ENCODE measurements at places on chromosomes 3 and 15.

DNA sequence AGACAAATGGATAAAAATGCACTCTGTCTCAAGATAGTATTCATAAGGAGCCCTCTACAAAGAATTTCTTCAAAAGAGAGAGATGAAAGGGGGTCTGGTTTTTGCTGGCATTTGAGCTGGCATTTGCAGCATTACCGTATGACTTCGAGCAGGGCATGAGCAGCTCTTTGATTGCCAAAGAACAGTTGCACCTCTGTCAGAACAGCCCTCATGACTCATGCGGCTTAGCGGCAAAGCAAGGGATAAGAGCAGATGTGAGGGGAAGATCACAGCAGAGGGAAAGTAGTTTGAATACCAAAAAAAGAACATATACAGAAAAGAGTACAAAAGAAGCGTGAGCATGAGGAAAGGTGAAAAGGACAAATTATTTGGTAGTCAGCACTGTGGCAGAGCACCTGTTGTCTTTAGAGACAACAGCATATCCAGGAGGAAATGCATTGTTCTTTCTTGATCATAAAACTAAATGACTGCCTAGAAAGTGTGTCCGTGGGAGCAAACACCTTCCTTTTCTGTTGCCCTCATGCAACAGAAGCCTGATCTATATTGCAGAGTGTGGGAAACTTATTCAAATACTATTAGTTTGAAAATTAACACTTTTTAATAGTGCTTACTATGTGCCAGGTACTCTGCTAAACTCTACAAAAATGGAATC lies 80.5 kb upstream of the SLC24A5 start:
- no peak for DNase-seq

DNA sequence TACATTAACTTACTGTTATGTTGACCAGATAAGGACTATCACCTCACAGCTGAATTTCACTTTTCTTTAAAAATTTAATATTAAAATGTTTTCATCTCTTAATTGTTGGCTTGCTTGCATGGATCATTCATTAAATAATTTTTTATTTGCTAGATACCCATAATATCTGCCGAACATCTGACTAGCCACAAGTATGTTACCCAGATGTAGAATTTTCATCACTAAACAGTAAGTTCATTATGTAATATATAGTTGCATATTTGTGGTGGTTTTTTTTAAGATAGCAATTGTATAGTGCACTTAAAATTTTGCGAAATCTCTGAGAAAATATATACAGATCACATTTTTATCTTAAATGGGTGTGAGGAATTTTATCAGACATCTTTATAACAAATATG lies 190.4 kb downstream of the MBNL1 start:
- DNase-seq = no peak

DNA sequence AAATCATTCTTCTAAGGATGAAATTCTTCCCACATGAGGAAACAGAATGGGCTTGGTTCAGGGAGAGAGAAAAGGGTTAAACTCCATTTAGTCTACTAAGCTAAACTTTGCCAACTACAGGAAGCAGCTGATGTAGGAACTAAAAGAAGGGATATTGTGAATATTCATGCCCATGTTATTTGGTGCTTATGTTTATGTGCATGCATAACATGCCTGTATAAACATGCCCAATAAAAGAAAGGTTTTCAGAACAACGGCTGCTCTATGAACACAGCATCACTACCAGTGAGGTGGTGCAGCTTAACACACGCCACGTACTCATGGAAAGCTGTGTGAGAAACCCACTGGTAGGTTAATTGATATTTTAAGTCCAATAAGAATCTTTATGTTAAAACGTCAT lies 59.4 kb upstream of the VGLL4 start:
- no peak for DNase-seq

DNA sequence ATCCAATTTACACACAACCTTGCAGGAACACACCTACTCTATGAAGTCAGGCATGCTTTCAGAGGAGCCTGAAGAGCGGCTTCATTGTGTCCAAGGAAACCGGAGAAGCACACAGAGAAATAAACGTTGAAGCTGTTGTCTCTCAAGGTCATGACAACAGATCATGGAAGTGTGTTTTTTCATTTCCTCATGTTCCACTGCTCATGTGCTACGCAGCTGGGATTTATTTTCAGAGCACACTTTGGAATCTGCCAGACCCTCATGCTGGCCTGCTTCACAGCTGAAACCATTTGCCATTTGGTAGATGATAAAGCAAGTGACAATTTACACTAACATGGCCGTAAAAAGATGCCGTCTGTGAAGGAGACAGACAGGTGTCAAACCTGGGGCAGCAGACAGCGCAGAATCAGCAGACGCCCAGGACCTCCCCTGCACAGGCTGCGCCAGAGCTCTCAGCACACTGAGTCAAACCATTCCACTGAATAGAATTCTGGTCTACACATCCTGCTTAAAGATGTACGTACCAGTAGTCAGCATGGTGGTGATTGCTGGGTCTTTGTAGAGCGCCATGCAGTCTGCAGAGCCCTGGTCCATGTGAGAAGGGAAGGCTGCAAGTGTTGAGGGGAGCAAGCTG lies 99.3 kb downstream of the ARNT2 start:
- DNase-seq = no peak

DNA sequence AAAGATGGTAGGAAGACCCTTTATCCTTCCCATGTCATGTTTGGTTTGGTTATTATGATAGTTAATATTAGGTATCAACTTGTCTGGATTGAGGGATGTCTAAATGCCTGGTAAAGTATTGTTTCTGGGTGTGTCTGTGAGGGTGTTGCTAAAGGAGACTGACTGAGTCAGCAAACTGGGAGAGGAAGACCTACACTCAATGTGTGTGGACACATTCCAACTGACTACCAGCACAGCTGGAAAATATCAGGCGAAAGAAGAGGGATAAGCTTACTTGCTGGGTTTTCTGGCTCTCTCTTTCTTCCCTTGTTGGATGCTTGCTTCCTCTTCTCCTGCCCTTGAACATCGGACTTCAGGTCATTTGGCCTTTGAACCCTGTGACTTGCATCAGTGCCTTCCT lies 1227.6 kb upstream of the EPHA6 start:
- no peak for DNase-seq

DNA sequence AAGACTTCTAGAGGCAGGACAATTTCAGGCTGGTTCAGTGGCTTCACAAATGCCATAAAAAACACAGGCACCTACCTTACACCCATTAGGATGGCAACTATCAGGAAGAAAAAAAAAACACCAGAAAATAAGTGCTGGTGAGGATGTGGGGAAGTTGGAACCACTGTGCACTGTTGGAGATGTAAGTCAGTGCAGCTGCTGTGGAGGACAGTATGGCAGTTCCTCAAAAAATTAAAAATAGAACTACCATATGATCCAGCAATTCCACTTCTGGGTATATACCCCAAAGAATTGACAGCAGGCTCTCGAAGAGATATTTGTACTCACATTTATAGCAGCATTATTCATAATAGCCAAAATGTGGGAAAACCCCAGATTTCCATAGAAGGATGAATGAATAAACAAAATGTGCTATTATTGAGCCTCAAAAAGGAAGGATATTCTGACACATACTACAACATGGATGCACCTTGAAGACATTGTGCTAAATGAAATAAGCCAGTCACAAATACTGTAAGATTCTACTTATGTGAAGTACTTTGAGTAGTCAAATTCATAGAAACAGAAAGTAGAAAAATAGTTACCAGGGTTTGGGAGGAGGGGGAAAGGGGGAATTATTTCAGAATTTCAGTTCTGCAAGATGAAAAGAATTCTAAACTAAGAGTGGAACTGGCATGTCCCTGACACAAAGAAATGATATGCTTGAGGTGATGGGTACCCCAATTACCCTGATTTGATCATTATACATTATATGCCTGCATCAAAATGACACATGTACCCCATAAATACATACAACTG lies 40.9 kb downstream of the NR1D2 start:
- DNase-seq = no peak

- DNase-seq = no peak
Observed at GRCh38 chr3:101695779-101696372, 9.4 kb upstream of the RPL24 start.

- no peak for DNase-seq
Observed at GRCh38 chr3:119639494-119640350, 20.7 kb downstream of the POPDC2 start.

DNA sequence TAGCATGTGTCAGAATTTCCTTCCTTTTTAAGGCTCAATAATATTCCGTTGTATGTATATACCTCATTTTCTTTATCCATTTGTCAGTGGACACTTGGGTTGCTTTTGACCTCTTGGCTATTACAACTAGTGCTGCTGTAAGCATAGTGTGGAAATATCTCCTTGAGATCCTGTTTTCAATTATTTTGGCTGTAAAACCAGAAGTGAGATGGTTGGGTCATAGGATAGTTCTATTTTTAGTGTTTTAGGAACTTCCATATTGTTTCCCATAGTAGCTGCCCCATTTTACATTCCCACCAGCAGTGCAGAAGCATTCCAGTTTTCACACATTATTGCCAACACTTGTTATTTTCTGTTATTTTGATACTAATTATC lies 70.4 kb upstream of the C15orf39 start:
- DNase-seq = no peak

- DNase-seq = no peak
Observed at GRCh38 chr15:74429781-74430400, 3.9 kb downstream of the SEMA7A start.

DNA sequence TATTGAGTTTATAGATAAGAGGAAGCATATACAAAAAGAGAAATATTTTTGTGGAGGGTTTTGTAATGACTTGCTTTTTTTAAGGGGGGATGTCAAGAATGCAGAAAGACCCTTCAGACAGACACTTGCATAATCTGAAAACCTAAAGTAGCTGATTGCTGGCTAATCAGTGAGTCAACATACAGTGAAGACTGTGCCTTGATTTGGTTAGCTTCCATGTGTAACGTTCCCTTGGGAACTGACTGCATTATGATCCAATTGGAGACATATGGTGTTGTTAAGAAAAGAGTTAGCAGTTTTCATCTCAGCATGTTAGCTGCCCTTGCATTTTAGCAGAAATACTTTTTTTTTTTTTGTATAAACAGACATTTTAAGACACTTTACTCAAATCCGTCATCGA lies 483.2 kb downstream of the RBMS3 start:
- DNase-seq = no peak

DNA sequence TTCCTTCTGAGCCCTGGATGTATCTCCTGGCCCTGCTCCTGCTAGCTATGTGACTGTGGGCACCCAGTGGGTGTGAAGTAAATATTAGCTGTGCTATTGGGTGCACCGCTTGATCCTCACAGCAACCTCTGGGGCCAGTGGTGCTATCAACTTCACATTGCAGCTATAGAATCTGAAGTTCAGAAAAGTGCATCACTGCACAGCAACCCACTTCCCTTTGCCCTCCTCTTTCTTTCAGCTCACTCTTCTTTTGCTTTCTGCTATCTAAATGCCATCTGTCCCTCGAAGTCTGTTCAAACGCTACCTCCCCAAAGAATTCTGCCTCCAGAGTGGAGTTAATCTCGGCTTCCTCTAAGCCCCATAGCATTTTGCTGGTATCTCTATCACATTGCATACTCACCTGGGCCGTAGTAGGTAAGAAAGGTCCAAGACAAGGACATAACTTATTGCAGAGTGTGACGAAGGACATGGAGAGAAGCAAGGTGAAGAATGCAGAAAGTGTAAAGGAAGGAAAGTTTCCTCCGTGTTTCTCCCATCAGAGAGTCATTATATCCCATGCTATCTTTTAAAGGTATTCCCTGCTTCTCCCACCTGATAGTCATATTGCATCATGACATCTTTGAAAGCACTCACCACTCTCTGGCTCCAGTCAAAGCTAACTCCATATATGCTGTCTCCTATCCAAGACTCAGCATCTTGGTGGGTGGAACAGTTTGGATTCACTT lies 57.1 kb upstream of the BCL6 start:
- DNase-seq = no peak

DNA sequence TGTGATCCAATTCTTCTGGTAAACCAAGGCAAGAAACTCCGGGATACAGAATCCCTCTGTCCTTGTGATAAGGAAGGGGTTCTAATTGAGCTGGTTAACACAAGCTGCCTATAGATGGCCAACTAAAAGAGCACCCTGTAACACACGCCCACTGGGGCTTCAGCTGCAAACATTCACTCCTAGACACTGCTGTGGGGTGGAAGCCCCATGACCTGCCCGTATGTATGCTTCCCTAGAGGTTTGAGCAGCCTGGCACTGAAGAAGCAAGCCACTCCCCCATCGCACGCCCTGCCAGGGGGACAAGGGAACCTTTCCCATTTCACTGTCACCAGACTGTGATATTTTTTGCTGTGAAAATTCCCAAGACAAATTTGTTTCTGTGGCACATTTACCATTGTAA lies 516.9 kb upstream of the GOLIM4 start:
- no peak for DNase-seq

DNA sequence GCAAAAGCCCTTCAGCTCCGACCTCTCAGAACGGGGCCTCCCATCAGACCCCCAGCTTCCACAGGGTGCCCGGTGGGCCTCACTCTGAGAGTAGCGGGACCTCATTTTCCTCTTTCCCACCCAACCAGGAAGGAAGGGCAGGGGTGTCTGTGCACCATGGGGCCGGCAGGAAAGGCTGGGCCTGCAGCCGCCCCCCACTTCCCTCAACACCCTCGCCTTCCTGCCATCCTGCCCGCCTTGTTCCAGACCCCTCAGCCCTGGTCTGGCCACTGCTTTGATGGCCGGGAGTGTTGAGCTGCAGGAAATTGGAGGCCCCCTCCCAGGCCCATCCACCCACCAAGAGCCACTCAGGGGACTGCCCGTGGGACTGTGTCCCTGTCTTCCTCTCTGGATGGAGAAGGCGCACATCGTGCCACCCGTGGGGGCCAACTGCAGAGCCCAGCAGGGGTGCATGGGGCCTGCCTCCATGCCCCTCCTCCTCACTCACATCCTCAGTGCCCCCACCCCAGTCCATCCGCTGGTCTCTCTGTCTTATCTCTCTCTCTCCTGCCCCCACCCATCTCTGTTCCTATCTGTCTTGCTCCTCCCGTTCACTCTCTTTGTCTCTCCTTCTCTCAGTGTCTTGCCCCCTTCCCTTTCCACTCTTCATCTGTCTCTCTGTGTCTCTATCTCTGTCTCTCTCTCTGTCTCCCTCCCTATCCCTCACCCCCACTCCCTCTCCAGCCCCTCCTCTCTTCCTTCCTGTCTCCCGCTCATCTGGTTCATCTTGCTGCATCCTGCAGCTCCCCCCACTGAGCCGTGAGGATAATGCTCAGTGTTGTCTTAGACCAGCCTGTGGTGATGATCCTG lies 1.8 kb upstream of the PLXND1 start:
- no peak for DNase-seq

DNA sequence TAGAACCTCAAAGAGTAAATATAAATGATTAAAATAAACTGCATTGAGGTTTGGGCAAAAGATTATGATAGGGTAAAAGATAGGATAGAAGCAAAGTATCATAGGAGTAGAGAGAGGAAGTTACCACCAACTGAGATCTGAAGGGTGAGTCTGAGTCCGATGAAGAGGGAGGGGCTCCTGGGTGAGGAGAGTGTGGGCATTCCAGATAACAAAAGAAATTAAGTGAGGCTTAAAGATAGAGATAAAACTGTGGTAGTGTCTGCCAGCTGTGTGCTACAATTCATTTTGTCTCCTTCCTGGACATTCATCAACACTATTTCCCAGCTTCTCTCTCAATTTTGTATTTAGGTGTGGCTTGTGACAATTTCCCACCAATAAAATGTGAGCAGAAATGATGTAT lies 343.0 kb upstream of the PLSCR5 start:
- DNase-seq = no peak

- no peak for DNase-seq
Observed at GRCh38 chr15:74800559-74801094, 12.0 kb upstream of the LMAN1L start.

Measured in activated CD8-positive, alpha-beta memory T cell treated with anti-CD3 and anti-CD28 coated beads for 1 hour (primary cell).